Activated CD4-positive, CD25-positive, alpha-beta regulatory T cell treated with anti-CD3 and anti-CD28 coated beads, Interleukin-2, amount 50 U/mL, for 16 hours (primary cell): ENCODE measurements at places on chromosomes 2 and 18.

DNA sequence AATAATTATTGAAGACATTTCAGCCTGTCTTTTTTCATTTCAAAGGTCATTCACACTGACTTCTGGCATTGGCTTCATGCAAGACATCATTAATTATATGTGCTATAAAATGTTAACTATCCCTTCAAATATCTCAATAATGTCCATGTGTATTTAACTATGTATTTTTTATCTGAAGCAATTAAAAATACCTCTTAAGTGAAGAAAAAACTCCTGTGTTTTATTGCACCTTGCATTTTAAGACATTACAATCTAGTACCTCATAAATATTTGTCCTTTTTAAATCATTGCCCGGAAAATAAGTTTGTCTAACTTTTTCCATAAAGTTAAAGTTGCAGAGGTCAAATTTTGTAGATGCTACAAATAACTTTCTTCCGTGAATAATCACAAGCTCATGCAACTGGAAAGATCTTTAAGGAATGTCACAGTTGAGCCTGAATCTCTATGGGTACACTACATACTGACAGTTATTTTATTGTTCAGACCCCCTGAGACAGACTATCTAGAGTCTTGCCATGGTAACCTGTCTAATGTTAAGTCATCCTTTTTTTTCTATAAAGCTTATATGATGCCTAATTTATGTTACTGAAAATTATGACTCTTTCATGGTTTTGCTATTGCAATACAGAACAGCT is 38.4 kb upstream of the COBLL1 start:
- no peak for DNase-seq

DNA sequence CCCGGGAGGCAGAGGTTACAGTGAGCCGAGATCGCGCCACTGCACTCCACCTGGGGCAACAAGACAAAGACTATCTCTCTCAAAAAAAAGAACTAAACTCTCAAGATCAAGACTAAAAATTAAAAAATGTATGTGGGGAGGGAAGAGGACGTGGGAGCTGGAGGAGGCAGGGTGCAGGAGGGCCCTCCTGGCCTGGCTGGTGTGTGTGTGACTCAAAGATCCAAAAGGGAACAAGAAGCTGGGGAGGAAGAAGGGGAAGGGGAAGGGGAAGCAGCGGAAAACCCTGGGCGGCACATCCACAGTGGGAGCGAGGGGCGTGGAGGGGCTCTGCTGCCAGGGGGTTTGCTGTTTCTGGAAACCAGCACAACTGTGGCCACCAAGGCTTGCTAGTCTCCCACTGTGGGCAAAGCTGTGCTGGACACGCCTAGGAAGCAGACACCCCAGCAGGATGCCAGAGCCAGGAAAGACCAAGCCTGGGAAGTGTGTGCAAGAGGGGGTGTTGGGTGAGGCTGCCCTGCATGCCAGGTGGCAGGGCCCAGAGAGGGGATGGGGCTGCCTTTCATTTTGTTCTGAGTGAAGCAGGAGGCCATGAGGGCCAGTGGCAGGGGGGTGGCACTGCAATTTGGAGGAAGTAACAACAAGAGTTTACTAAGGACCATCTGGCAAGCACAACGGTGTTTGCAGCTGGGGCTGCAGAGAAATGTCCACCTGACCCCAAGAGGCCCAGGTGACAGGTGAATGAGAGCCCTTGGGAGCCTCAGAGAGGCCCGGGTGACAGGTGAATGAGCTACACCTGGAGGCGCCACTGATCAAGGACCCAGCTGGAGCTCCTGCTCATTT is 44.5 kb downstream of the ANO7 start:
- DNase-seq, result no peak

- no peak for DNase-seq
These were observed 84.0 kb upstream of the DSEL start for GRCh38 chr18:67600181-67601180.

DNA sequence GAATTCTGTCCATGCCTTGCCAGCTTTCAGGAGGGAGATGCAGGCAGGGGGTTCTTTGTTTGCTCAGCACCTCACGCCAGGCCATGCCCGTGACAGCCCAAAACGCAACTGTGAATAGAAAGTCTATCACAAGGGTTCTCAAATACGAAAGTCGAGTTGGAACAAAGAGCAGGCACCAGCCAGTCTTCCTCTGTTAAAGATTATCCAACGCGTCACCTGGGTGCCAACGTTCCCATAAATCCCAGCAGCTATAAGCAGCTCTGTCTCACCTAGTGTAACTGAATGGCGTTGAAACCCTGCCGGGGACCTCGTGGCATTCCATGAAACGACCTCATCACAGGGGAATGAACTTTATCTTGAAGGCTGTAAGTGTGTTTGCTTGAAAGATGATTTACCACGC is 84.8 kb upstream of the GATA6 start:
- no peak for DNase-seq

DNA sequence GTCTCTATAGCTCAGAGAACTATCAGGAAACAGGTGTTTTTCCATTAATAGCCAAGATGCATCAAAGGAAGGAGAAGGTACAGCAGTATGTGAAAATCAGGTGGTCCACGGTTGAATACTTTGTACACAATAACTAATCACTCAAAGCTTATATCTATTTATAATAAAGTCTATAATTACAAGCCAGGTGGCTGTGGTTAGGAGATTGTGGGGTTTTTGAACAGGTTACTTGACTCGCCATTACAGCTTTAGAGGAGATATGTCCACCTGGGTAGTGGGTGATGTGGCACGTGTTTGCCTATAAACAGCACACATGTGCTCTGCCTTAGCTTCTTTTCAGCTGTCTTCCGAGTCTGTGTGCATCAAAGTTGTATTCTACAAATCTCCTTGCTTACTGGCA is 892.2 kb upstream of the ZEB2 start:
- DNase-seq, result no peak

GRCh38 chr2:176291335-176291734 is 22.1 kb downstream of the MTX2 start:
- no peak for DNase-seq

DNA sequence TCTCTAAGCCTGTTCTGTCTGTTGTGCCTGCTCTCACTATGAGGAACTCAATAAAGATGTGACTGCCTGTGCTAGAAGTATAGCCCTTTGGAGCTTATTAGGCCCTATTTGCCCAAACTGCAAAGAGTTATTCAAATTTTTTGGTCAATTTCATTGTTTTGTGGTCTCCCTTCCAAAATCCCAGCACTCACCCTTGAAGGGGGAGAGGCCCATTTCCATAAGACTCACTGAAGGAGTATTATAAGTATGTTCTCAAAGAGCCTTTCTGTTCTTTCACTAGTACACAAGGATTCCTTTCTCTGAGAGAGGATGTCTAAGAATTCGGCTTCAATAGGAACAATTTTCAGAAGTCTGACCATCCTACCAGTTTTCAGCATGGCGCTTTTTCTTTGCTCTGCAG is 641.9 kb upstream of the REG3G start:
- no peak for DNase-seq

DNA sequence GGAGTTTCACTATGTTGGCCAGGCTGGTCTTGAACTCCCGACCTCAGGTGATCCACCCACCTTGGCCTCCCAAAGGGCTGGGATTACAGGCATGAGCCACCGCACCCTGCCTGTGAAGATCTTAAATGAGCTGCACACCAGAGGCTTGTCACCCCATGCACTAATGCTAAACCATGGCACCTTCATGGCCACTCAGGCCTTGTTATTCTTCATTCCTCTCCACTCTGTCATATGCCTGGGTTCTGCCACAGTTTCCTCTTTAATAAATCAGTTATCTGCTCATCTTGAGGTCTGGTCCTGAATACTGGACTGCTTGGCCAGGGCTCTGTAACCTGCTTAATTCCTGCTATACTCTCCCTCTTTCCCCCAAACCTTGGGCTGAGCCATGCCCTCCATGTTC is 303.9 kb upstream of the FBXO11 start:
- no peak for DNase-seq

DNA sequence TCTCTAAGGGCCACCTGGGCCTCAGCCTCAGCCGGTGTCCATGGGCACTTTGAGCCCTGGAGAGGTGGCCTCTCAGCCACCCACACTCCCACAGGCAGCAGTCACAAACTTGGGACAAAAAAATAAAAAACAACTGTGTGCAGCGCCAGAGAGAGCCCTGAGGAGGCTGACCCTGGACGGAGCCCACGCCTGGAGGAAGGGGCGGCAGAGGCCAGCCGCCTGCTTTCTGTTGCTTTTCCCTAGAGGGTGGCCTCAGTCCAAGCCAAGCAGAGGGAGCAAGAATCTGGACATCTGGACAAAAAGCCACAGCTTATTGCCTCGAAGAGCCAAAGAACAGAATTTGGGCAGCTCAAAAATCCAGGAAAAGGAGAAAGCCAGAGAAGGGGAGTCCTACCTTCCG is 43.3 kb upstream of the LDLRAD4 start:
- DNase-seq, result no peak

- no peak for DNase-seq
These were observed 84.8 kb downstream of the VRK2 start for GRCh38 chr2:58131191-58132011.

GRCh38 chr2:158255257-158255656 is 153.6 kb downstream of the UPP2 start:
- DNase-seq, result no peak

- DNase-seq, result no peak
These were observed 272.8 kb downstream of the TWIST2 start for GRCh38 chr2:239120664-239121063.

DNA sequence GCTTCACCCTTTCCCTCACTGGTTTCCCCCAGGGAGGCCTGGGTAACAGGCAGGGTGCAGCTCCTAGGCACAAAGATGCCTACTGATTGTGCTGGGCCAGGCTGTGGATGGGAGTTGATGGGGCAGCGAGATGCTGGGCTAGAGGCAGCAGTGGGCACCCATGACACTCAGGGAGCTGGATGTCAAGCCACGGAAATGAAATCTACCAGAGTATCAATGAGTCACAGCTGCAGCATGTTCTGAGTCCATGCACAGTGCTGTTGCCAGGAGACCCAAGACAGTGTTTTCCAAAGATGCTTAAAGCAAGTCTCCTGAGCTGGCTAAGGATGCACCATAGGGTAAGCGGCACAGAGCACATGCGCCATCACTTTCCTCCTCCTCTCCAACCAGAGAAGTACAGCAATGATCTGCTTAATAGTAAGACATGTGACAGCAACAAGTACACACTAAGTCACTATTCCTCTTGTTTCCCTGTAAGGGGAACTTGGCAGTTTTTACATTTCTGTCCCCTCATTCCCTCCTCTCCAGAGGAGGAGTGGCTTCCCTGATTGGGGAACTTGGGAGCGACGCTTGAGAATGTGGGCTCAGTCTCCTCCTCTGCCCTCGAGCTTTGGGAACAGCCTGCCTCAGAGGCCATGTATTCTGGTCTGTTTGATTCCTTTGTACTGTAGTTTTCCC is 57.2 kb downstream of the CDC42EP3 start:
- DNase-seq, result no peak

- DNase-seq, result no peak
These were observed 54.3 kb upstream of the HK2 start for GRCh38 chr2:74779587-74780135.

DNA sequence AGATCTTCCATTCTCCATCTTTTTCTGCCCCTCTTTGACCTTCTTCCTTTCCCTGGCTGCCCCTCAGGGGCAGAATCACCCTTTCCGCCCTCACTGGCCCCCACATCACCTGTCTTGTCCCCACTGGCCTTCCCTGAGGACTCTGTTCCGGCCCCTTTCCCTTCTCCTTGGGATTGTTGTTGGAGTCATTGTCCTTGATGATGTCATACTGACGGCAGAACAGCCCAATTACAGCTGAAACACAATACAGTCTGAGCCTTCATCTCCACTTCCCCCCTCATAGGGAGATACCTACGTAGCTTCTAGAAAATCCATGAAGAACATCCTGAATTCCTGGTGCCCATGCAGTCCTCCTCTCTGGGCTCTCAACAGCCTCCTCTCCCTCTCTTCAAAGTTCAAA is 2.4 kb downstream of the FNDC4 start:
- no peak for DNase-seq

- DNase-seq, result no peak
These were observed 83.1 kb downstream of the SOCS6 start for GRCh38 chr18:70371908-70372307.

DNA sequence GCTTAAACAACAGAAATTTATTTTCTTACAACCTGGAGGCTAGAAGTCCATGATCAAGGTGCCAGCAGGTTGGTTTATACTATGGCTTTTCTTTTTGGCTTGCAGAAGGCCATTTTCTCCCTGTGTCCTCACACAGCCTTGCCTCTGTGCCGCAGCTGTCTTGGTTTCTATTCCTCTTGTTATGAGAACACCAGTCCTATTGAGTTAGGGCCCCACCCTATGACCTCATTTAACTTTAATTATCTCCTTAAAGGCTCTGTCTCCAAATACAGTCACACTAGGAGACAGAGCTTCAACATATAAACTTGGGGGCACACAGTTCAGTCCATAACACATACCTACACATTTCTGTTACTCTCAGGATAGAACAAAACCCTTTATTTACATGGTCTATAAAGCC is 17.3 kb upstream of the RHOB start:
- no peak for DNase-seq

DNA sequence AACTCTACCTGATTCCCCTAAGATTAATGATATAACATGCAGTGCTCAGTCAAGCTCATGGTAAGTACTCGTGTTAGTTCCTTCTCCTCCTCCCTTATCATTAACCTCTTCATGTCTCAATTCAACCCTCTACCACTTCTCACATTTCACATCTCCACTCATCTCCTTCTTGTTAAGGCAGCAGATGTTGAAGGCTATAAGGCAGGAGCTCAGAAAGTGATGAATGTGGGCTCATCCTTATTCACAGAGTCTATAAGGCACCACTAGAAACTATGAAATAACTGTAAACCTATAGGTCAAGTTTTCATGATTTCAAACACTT is 56.0 kb downstream of the CLHC1 start:
- DNase-seq, result no peak

DNA sequence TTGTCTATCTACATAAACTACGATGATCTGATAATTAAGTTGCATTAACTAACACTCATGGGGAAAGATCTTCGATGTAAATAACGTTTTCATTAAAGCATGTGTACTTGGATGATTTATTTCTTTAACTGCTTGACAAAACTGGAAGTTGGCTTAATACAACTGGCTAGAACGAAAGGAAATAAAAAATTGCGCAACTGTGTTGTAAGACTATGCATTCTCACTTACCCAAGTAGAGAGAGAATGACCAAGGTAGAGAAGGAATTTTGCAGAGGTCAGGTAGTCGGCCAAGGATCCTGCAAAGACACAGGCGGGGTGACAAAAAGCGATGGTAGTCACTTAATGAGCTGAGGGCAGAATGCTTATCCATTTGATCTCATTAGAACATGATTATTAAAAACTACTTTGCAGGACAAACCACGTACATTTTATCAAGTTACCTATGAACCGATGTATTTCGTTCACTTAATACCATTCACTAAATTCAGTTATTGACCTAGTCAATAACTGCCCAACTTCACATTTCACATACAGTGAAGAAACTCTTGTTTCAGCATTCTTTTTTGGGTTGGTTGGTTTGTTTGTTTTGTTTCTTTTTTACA is 900 bp downstream of the SLC40A1 start:
- DNase-seq, result no peak

DNA sequence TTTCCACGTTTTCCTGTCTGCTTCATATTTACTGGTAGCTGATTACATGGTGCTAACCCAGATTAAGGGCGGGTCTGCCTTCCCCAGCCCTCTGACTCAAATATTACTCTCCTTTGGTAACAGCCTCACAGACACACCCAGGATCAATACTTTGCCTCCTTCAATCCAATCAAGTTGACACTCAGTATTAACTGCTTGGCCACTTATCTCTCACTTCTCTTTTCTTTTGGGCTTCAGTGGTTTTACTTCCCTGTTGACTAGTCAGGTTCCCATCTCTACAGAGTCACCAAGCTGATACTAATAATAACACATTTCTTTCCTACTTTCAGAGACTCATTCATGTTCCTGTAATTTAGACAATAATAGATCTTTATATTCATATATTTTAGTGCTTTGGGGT is 302.2 kb upstream of the MAP2 start:
- DNase-seq, result no peak

GRCh38 chr2:8676191-8676920 is 5.5 kb upstream of the ID2 start:
- DNase-seq, result no peak
